ENCODE measurements at places on chromosomes 4 and X. TPM values are rescaled to one million over a fixed set of nuclear protein-coding genes. Genes with fewer than 3 reads are reported as not detected.

DNA sequence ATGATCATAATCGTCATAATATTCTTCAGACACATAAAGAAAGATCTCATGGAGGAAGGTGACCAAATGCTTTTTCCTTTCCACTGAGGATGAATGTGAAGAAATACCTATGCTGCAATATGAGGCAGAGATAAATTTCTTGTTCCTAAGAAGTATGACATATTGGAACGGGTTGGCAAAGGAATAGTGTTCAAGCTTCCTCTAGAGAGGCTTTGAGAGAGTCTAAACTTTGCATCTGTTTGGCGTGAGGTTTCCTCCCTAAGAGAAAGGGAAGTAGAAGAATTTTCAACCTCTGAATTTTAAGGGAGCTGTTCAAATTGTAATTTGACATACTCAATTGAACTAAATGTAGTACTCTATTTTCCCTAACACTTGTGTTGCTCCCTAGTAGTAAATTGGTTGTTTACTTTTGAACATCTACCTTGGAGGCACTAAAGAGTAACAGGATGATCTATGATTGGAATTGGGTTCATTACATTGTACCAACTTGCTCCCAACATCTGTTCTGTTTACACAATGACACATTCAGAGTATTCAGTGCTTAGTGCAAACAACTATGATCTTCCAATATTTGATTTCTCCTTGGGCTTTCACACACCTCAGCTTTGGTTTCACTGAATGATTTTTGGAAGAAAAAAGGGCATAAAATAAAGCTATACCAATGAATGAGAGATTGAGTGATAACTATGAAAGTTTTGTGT lies 122.0 kb downstream of the CORIN start:
- no peak for DNase-seq

DNA sequence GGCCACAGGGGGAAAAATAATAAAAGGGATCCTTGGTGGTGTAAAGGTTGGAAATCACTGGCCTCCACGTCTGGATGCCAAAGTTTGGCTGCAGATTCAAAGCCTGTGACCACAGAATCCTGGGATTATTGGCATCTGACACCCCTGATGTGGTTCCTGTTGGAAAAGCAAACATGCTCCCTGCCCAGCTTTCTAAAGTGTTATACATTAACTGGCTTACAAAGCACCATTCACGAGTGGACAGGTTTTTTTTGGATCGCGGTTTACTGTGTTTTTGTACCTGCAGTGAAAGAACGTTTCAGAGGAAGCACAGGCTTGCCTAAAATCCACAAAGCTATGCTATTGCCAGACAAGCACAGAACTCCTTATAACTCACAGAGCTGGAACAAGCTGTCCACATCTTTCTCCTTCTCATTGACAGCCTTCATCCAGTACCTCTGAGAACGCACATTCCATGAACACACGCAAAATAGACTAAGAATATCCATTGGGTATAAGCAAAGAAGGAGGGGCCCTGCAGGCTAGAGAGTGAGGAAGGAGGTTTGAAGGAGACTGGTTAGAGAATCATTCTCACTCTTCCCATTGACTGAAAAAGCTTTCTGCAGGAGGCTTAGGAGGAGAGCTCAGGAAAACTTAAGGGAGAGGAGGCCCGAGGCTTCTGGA lies 14.5 kb upstream of the CAPN6 start:
- no peak for DNase-seq

GRCh38 chr4:26787461-26788340 lies 72.9 kb upstream of the STIM2 start:
- DNase-seq = peak; percentile 70

DNA sequence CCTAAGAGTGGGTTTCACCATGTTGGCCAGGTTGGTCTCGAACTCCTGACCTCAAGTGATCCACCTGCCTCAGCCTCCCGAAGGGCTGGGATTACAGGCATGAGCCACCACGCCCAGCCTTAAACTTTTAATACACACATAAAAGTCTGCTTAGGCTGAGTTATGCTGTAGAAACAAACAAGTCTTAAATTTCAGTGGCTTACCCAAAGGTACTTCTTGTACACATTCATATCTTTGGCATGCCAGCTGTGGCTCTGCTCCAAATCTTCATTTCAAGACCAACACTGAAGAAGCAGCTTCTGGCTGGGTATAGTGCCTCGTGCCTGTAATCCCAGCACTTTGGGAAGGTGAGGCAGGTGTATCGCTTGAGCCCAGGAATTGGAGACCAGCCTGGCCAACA lies 80.3 kb downstream of the PPEF2 start:
- DNase-seq = no peak

IGSF1 gene
- total RNA-seq = 0.42 TPM

DNA sequence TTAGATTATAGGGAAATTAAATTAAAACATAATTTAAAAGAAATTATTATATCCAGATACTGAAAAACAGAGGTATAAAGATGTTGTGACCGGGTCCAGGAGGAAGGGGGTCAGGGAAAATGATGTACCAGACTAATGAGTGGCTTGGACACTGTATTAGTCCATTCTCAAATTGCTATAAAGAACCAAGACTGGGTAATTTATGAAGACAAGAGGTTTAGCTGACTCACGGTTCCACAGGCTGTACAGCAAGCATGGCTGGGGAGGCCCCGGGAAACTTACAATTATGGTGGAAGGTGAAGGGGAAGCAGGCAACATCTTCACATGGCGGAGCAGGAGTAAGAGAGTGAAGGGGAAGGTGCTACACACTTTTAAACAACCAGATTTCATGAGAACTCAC lies 3.4 kb upstream of the FAM9B start:
- no peak for DNase-seq

DLG3 gene
- 0.88 TPM for total RNA-seq

PTPN13 gene
- 0.84 TPM for total RNA-seq

DNA sequence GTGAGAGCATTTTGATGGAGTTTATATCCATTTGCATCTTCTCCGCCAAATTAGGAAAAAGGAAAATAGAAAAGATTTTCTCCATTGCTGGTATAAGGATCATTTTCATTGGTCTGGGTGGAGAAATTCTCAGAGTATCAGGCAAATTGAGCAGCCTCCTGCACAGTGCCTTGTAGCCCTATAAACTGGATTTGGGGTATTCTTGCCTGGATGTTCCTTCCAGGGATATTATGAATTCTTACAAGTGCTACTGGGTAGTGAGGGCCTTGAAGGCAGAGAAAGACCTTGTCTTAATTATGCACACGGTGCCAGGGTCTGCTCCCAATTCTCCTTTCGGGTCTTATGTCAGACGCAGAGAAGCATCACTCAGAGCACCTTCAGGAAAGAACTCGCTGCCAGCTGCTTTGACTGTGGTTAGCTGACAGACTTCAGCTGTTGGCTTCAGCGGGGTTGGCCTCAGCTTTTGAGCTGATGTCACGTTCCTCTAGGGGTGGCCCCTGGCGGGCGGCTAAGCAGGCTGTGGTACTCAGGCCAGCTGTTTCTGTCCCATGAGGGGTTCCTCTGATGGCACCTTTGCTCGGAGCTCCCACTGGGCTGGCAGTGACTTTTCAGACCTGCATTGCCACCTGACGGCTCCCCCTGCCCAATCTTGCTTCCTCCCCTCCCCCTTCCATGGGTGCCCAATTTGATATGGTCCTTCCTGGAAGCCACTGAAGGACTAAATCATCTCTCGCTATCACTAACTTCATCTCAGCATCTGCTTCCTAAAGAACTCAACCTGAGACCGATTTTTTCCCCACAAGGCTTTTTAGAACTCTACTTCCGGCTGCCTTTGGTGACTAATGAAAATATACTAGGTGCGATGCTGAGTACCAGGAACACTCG lies 519.5 kb downstream of the BCOR start:
- DNase-seq = no peak

GRCh38 chr4:82988323-82988832 lies 22.2 kb downstream of the LIN54 start:
- no peak for DNase-seq

DNA sequence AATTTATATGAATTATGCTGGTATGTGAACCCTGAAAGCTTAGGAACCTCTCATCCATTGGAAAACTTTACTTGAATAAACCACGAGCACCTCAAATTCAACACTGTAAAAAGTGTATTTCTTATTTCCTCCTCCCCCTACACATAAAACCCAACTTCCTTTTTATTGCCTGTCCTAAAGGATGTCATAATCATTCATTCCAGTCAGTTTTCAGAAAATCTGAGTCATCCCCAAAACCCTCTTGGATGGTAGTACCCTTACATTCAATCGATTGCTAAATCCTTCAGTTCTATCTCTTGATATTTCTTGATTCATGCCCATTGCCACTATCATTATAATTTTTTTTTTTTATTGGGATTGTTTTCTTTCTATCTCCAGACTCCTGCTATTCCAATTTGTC lies 91.1 kb upstream of the ATP8A1 start:
- no peak for DNase-seq

DNA sequence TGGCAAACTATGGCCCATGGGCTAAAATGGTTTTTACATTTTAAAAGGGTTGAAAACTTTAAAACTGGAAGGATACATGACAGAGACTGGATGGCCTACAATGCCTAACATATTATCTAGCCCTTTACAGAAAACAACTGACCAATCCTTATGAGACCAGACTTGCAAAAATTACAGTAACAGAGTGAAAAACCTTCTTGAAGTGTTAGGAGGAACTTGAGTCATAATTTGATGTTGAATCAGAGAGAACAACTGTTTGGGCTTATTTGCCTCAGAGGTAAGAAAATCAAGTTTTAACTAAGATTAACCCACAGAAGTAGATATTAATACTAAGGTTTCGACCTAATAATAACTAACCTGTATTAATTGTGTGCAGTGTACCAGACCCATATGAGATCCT lies 12.4 kb upstream of the NAP1L5 start:
- DNase-seq = no peak

- DNase-seq = peak; percentile 54
Measured at GRCh38 chr4:88211473-88212252, 53.2 kb upstream of the ABCG2 start.

- DNase-seq = no peak
Measured at GRCh38 chr4:89358935-89359638, 51.5 kb upstream of the GPRIN3 start.

NLGN4X gene
- 1.1 TPM for total RNA-seq

- DNase-seq = no peak
Measured at GRCh38 chr4:154120006-154120676, 331.3 kb upstream of the SFRP2 start.

ZNF330 gene
- total RNA-seq = 26.4 TPM

GRCh38 chr4:94486372-94486801 lies 34.6 kb downstream of the PDLIM5 start:
- DNase-seq = no peak

PRDM8 gene
- not detected for total RNA-seq

AFM gene
- total RNA-seq = 149 TPM

DNA sequence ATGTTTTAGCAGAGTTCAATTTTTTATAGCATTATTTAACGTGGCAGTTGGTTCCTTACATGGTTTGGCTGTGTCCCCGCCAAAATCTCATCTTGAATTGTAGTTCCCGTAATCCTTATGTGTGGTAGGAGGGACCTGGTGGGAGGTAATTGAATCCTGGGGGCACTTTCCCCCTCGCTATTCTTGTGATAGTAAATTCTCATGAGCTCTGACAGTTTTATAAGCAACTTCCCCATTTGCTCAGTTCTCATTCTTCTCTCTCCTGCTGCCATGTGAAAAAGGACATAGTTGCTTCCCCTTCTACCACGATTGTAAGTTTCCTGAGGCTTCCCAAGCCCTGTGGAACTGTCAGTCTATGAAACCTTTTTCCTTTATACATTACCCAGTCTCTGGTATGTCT lies 329.5 kb downstream of the GRIA2 start:
- DNase-seq = no peak

DNA sequence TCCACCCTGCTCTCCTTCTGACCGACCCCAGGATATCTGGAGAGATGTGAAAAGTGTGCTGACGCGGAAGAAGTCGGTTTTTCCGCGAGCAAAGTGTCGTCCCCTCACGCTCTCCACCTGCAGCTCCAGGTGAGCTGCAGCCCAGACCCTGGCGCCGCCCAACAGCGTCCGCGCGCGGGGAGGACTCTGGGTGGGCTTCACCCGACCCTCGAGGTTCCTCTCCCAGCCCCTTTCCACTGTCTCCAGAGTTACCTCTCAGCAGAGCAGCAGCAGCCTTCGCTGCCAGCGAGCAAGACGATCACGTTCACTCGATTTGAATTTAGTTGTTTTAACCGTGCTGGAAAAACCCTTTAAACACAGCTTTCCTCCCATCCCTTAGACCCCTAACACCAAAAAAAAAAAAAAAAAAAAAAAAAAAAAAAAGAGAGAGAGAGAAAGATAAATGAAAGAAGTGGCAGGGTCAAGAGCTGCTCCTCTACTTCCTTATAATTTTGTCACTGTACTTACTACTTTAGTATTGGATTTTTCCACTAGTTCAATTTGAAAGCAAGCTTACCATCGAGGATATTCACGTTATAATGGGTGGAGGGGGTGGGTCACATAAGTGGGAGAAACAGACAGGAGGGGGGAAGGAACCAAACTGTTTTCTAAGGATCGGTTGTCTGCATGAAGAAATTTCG lies 758 bp upstream of the NR3C2 start:
- no peak for DNase-seq

GRCh38 chr4:151833174-151833573 lies 72.4 kb upstream of the GATB start:
- no peak for DNase-seq

CTAG2 gene
- not detected for total RNA-seq

GRCh38 chr4:147361726-147362125 lies 119.2 kb upstream of the EDNRA start:
- no peak for DNase-seq

- DNase-seq = no peak
Measured at GRCh38 chrX:15233416-15234015, 36.4 kb downstream of the ASB9 start.

TMSB15B gene
- total RNA-seq = not detected

DNA sequence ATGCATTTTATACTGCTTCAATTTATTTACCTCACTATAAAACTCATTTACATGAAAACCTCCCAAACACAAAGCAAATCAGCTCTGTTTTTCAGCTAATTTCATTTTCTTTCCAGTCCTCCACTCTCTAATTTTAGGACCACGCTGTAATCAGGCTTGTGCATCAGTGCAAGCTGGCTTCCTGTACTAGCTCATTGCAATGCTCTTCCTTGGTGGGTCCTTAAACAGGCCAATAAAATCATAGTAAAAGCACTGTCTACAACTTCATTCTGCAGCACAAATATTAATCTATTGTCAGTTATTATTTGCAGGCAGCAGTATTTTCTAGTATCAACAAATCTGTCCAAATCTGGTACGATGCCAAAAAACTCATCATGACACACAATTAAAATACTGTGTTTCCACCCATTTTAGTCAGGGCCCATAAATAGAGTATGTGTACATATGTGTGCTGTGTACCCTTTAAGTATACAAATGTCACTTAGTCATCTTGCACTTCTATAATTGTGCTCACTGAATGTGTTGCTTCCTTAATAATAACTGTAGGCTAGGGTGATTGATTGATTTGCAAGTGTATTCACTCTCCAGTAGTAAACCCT lies 178.2 kb upstream of the HCCS start:
- no peak for DNase-seq

GRCh38 chr4:174262624-174263444 lies 20.6 kb downstream of the FBXO8 start:
- no peak for DNase-seq

- no peak for DNase-seq
Measured at GRCh38 chr4:108171339-108172230, 2.9 kb upstream of the LEF1 start.

- DNase-seq = no peak
Measured at GRCh38 chrX:40310447-40310846, 212.7 kb upstream of the BCOR start.

GRCh38 chrX:53718073-53718472 lies 31.6 kb upstream of the HUWE1 start:
- no peak for DNase-seq

SLC25A5 gene
- total RNA-seq = 209 TPM

RBM46 gene
- not detected for total RNA-seq

ADH1A gene
- total RNA-seq = 354 TPM

PF4V1 gene
- not detected for total RNA-seq

- no peak for DNase-seq
Measured at GRCh38 chr4:118741301-118741855, 56.2 kb downstream of the METTL14 start.

ZFX gene
- 30.5 TPM for total RNA-seq

All from right lobe of liver (tissue), 6 donors.